Activated gamma-delta T cell treated with Interleukin-2 at 50 U/mL for 16 hours (primary cell): ENCODE measurements at places on chromosomes 7 and 10.

- DNase-seq: no peak
Measured at GRCh38 chr7:100163006-100163531, 4.5 kb upstream of the TRAPPC14 start.

- DNase-seq: no peak
Measured at GRCh38 chr7:54546986-54547314, 4.8 kb downstream of the VSTM2A start.

DNA sequence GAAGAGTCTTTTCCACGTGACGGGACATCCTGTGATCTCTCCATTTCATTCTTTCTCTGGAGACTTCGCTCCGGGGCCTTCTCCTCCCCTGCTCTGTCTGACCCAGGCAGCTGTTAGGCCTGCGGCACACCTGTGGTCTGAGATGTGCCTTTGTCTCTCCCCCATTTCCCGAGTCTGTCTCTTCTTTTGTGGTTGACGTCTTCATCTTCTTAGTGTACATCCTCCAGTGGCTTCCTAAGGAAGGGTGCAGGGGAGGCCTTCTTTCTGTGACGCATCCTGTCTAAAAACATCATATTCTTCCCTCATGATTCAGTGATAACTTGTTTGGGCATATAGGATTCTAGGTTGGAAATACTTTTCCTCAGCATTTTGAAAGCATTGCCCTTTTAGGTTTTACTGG lies 17.2 kb upstream of the ATP6V0E2 start:
- DNase-seq: no peak

- no peak for DNase-seq
Measured at GRCh38 chr10:110241841-110242240, 34.4 kb downstream of the MXI1 start.

DNA sequence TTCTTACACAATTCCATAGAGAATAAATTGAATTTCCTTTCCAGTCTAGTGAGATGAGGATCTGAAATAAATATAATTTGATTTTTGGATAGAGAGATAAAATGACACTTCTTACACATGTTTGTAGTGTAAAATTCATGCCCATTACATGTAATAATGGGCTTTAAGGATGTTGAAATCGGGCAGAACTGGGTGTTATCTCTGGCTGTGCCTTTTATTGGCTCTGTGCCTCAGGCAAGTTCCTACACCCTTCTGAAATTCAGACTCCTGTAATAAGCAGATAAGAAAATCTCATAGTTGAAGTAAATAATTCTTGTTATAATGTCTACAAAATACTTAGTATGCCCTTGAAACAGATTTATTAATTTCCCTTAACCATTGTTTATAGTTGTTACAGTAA lies 125.6 kb downstream of the SEMA3A start:
- DNase-seq: no peak

DNA sequence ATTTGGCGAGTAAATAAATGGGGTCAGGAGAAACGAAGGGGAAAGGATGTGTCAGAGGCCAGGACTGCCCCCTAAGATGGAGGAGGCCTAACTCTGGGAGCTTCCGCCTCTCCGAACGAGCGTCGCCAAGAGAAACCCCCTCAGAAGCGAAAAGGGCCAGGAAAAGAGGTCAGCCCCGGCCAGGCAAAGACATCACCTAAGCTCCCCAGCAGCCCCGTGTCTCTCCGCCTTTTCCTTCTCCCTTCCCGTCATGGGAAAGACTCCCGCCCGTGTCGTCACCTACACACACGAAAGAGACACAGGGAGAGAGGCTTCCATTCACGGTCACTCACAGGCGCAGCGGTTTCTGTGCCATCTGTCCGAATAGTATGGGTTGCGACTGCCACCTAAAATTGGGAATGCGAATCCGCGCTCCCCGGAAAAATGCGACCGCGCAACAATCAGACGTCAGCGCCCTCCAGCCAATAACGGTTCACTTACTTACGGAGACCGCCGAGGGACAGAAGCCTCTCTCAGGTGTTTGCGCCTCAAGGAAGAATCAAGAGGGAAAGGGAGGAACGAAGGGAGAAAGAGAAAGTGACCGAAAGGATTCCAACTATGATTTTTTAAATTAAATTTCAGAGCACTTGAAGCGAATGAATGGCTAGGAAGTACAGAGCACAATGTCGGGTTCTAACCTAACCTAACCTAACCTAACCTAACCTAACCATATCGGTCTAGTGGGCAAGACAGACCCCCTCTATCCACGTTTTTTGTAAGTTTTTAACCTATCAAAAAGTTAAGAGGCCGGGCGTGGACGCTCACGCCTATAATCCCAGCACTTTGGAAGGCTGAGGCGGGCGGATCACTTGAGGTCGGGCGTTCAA lies at the start of gene CWF19L1:
Gene CWF19L1 (minus strand): TSS at position 400 of the 866 bp plus-strand sequence. CDS start 45 bp downstream, at position 355.
- DNase-seq: peak; percentile 62

DNA sequence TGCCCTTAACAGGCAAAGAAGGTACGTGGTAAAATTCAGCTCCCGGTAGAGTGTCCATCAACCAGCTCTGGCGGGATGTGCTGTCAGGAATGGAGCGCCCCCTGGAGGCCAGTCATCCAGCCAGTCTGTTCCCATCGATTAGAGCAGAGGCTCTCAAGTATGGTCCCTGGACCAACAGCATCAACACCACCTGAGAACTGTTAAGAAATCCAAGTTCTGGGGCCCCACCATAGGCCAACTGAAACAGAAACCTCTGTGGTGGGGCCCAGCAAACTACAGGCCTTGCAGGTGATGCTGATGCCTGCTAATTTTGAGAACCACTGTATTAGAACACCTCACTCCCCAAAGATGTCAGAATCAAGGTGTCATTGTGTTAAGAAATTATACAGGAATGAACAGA lies 109.2 kb downstream of the DPY19L1 start:
- peak; percentile 24 for DNase-seq

DNA sequence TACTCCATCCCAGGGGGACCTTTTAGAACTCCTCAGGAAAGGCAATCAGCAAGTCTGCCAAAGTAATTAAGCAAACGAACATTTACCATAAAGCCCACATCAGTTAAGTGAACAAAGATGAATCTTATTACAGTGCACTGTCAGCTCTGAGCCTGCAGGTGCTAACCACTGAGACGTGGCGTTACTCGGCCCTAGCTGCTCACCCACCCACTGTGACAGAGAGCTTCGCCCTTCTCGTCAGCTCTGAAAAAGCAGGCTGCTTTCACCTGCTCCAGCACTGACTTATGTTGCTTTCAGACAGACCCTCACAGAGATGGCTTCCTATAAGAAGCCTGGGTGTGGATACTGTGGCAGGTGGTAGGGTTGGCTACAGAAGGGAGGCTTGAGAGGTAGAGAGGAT lies 57.7 kb upstream of the KCNIP2 start:
- DNase-seq: no peak

DNA sequence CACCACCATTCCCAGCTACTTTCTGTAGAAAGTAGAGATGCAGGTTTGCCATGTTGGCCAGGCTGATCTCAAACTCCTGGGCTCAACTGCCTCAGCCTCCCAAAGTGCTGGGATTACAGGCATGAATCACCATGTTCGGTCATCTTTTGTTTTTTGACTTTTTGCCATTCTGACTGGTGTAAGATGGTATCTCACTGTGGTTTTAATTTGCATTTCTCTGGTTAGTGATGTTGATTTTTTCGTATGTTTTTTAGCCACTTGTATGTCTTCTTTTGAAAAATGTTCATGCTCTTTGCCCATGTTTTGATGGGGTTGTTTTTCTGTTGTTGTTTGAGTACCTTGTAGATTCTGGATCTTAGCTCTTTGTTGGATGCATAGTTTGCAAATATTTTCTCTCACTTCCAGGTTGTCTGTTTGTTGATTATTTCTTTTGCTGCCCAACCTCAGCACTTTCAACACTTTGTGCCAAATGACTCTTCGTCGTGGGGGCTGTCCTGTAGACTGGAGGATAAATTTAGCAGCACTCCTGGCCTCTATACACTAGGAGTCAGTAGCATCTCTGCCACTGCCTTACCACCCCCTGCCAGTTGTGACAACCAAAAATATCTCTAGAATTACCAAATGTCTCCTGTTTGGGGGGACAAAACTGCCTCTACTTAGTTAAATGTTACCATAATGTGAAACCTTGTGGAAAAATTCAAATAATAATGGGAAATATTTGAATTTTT lies 6.5 kb upstream of the CPED1 start:
- no peak for DNase-seq

DNA sequence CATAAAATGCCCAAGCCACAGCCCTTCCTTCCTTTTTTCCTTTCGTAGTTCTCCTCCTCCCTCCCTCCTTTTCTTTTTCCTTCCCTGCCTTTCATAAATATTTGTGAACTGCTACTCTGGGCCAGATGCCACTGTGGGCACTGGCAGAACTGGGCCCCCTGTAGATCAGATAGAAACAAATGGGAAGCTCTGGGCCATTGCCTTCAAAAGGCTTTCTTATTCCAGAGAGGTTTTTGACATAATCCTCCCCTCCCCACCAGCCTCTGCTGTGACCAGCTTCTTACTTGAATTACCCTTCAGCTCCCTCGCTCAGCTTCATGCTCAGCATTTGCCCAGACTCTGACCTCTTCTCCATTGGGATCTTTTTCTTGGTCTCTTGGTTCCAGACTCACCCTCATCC lies 886.8 kb downstream of the LRMDA start:
- no peak for DNase-seq

- DNase-seq: no peak
Measured at GRCh38 chr7:103651593-103652377, 205.8 kb upstream of the SLC26A5 start.

- DNase-seq: no peak
Measured at GRCh38 chr7:148266795-148267194, 323.8 kb upstream of the C7orf33 start.

GRCh38 chr7:68200051-68200670 lies 1203.5 kb downstream of the TYW1 start:
- DNase-seq: no peak

- DNase-seq: no peak
Measured at GRCh38 chr10:15227611-15228372, 59.3 kb upstream of the NMT2 start.

GRCh38 chr7:85828614-85829013 lies 641.8 kb upstream of the SEMA3D start:
- DNase-seq: no peak

DNA sequence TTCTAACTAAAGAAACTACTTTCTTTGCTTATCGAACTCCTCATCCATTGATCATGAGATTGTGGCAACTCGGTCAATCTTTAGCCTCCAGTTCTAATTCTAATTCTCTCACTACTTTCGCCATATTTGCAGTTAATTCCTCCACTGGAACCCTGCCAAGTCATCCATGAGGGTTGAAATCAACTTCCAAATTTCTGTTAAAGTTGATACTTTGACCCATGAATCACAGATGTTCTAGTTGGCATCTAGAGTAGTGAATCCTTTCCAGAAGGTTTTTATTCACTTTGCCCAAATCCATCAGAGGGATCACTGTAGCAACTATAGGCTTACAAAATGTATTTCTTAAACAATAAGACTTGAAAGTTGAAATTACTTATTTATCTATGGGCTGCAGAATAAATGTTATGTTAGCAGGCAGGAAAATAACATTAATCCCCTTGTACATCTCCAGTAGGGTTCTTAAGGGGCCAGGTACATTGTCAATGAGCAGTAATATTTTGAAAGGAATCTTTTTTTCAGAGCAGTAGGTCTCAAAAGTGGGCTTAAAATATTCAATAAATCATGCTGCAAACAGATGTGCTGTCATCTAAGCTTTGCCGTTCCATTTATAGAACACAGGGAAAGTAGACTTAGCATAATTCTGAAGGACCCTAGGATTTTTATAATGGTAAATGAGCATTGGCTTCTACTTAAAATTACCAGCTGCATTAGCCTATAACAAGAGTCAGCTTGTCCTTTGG lies 39.4 kb downstream of the CCDC71L start:
- DNase-seq: no peak

- DNase-seq: no peak
Measured at GRCh38 chr7:16062269-16062668, 359.1 kb downstream of the CRPPA start.

- no peak for DNase-seq
Measured at GRCh38 chr10:35924759-35925158, 282.7 kb upstream of the FZD8 start.

DNA sequence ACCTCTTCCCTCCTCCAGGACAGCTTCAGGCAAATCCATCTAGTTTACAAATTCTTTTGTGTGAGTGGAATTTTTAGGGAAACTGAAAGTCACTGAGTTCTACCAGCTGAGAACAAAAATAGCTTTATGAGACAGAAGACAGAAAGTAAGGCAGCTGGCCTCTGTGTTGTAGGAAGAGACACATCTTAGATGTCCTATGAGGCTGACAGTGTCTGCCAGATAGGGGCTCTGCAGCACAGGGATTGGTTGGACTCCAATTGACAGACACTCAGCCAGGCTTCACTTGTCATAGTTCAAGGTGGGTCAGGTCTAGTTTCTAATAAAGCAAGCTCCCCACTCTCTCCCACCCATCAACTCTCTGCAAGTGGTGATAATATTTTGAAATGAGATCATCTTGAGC lies 574.9 kb downstream of the CCSER2 start:
- DNase-seq: no peak

DNA sequence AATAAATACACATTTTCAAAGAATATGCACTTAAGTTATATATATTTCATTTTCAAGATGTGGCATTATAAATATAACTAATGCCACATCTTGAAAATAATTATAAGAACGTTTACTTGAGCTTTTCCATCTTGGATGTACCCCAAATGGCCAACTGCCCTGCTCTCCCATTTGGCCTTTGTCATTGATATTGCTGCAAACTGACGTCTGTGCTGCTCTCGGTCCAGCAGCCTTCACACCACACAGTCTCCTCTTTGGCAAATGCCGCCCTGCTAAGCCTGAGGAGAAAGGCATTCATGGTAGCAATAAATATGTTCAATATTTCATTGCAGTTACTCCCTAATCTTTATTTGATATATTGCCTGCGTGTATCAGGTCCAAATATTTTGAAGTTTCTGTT lies 384.6 kb upstream of the ADARB2 start:
- DNase-seq: no peak

DNA sequence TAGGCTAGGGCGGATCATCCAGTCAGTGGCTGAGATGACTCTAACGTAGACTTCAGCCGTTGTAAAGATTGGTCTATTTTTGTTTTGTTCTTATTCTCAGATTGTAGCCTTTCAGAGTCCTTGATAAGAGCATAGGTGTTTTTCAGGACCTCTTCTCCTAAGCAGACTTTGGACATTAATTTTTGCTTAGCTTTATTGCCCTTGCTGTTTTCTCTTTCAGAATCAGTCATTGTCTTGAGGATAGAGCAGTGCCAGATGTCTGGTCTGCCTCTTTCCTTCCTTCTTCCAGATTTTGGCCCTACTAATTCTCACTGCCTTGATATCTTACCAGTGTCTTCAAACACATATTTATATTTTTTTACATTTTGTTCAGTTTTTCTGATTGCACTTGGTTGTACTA lies 49.5 kb downstream of the C1GALT1 start:
- DNase-seq: no peak

DNA sequence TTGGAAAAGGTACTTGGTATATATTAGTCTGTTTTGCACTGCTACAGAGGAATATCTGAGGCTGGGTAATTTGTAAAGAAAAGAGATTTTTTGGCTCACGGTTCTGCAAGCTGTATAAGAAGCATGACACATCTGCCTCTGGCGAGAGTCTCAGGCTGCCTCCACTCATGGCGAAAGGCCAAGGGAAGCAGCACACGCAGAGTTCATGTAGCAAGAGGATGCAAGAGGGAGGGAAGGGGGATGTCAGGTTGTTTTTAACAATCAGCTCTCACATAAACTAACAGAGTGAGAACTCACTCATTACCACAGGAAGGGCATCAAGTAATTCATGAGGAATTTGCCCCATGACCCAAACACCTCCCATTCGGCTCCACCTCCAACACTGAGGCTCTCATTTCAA lies 484.8 kb upstream of the DPP6 start:
- no peak for DNase-seq
